ENCODE measurements at places on chromosomes 4 and X.

DNA sequence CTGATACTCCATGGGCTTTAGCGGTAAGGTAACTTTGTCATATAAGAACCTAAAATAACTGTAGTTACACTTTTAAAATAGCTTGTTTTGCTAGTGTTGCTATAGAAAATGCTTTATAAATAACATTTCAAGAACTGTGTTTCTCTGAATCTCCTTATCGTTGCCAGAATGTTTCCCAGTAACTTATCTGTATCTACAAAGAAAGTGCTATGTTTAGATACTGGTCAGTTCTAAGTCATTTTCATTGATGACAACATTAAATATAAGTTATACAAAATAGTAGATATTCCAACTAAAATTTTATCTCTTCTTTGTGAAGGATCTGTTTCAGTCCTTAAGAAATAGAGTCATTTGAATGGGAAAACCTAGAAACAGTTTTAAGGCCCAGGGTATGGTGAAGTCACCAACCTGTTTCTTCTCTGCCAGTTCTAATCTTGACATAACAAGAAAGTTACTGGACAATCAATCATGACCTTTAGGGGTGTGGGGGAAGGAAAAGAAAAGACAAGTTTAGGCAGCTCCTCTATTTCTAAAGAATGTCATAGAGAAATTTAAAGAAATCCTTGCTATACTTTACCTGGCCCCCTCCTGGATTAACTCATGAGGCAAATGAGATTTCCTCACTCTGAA lies 425.9 kb downstream of the RPA4 start:
- DNase-seq = no peak

GRCh38 chrX:37420185-37420584 lies 71.0 kb downstream of the PRRG1 start:
- no peak for DNase-seq

- no peak for DNase-seq
These were observed 697.1 kb downstream of the GRID2 start for GRCh38 chr4:93000910-93001309.

DNA sequence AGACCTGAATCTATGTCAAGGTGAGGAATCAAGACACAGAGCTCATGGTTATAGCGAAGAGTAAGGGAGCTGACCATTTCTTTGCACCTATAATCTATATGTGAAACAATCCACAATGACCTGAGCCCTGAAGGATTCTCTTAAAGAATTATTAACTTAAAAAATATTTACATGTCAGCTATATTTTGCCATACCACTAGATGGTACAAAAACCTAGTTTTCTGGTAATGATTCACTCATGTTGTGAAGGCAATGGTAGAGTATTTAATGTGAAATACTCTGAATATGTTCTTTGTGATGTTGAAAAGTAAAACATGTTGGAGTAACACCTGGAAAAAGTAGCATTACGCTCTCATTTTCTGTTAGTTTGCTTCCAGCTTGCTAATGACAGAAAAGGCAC lies 40.0 kb downstream of the VGLL1 start:
- DNase-seq = no peak

Data from fibroblast of skin of left quadriceps (primary cell).